ENCODE measurements at places on chromosomes 3 and 15.

DNA sequence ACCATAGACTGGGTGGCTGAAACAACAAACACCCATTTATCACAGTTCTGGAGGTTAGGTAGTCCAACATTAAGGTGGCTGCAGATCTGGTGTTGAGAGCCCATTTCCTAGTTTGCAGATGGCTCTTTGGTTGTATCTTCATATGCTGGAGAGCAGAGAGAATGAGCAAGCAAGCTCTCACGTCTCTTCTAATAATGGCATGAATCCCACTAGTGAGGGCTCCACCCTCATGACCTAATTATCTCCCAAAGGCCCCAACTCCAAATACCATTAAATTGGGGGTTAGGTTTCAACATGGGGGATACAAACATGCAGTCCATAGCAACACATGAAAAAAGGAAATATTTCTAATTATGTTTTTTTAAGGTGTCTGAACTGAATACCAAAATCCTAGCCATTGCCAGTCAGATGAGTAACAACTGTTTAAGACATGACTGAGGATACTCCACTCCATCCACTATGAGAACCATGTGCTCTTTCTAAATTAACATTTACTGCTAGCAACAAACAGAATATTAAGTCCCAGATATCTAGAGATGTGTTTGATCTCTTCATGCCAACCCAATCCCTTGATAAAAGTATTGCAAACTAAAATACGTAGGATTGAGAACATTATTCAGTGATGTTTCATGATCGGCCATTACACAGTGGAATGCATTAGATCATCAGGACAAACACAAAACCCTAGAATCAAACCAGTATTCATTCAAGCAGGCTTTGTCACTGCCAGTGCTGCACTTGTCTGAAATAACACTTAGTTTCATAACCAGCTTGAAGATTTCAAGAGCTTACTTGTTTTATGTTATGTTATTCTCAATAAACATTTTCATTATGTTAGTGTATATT lies 340.3 kb downstream of the SLC9A9 start:
- DNase-seq = no peak

- DNase-seq = no peak
Observed at GRCh38 chr3:108342837-108343486, 46.6 kb downstream of the HHLA2 start.

DNA sequence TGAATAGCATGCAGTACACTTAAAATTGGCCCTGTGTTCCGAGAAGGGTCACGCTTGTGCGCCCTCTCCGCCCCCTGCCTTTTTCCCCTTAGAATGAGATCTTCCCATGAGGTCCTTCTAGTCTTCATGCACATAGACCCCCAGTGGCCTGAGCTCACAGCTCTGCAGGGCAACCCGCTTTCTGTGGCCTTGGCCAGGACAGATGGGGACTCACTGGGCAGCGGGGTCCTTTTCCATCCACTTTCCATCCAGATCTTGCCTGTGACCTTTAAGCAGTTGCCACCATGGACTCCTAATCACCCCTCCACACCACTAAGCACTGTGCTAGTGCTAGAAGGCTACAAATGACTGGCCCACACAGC lies 244.4 kb downstream of the UACA start:
- no peak for DNase-seq

GRCh38 chr3:52446631-52447511 lies 2.0 kb upstream of the SEMA3G start:
- DNase-seq = peak; percentile 83

- no peak for DNase-seq
Observed at GRCh38 chr3:126927846-126928245, 55.1 kb upstream of the PLXNA1 start.

DNA sequence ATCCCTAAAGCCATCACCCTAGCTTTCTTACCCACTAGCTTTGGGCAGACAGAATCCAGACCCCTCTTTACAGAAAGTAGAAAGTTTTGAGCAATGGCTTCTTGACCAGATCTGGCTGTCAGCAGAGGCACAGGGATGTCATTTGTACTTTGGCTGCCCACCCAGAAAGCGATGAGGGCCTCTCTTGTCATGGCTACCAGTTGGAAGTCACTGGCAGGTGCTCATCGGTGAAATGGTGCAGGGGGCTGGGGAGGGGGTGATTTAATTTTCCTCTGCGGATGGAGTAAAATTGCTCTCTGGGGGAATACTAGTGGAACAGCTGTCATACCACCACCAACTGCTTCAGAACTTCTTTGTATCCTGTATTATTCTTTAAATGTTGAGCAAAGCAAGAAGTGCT lies 393.7 kb downstream of the LSAMP start:
- DNase-seq = no peak

- no peak for DNase-seq
Observed at GRCh38 chr15:47194718-47195117, 522.6 kb upstream of the SEMA6D start.

- DNase-seq = no peak
Observed at GRCh38 chr3:1251282-1252060, 158.6 kb downstream of the CNTN6 start.

DNA sequence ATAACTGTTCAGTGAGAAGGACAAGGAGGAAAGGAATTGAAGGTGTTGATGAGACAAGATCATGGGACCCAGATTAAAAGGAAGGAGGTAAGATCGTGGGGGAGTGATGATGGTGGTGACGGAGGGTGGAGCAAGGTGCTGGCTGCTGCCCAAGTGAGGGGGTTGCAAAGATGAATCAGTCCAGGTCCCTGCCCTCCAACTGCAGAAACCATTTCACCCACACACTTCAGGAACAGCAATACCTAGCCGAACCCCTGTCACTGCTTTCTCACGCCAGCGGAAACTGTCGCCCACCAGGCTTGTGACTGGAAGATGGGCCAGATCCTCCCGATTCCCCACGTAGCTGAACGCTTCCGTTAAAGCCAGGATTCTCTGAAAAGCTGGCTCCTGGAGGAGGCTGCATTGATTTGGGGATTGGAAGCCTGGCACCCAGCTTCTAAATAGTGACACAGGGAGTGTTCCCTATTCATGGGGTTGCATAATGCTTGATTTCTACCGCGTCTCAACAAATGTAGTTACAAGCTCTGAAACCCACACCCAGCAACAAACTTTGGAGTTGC lies 3.2 kb upstream of the LSG1 start:
- no peak for DNase-seq

DNA sequence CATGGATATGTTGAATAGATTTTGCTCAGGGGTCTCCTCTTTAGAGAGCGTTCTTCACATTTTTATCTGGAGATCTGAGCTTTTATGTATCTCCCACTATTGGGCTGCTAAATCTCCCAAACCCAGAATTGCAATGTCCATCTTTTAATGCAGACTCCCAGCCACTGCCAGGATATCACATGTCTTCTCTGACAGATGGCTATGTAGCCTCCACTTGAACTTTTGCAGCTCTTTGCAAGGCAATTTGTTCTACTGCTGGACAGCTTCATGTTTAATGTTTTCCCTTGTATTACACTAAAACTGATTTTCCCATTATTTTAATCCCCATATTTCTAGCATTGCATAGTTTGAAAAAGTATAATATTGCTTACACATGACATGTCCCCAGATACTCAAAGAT lies 177.2 kb downstream of the LPP start:
- no peak for DNase-seq

DNA sequence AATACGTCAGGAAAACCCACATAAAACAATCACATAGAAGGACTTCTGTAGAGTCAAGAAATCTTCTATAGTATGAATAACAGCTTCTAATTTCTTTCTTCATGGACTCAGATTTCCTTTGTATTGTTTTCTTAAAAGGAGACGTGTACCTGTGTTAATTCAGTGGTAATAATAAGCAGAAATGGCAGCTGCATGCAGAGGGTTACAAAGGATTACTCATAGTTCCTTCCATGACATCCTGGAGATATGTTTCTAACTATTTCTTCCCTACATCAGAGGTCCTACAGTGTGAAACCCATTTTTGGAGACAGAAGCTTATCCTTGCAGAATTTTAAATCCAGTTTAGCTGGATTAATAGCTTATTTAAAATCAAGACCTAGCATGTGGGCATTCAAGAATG lies 36.1 kb downstream of the FBXL22 start:
- no peak for DNase-seq

DNA sequence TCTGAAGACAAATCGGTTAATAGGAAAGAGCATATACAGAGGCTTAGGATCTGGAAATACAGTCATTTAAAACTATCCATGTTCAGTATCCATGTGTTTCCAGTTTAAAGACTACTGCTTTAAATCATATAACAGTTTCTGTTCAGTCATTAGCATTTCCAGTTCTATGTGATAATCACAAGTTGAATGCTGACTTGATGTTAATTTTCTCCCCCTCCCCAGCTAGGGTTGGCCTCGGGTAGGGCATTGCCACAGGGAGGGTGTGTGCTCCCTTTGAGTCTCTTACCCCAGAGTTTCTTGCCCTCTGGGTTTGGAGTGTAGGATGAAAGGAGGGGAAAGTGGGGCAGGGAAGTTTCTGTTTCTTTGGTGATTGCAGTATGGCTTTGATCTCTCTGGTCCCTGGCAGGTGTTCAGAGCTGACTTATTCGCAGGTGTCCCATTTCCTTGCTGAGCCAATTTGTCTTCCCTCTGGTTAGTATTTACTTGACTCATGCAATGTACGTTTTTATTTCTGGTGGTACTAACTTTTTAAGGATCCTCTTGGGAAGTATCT lies 86.3 kb downstream of the SH3GL3 start:
- DNase-seq = no peak

GRCh38 chr15:31311735-31312619 lies 14.7 kb upstream of the KLF13 start:
- no peak for DNase-seq

GRCh38 chr15:57301307-57301706 lies 75.0 kb upstream of the CGNL1 start:
- no peak for DNase-seq

- DNase-seq = no peak
Observed at GRCh38 chr3:16012086-16012485, 162.4 kb upstream of the GALNT15 start.

GRCh38 chr15:48002767-48003166 lies 118.0 kb upstream of the SLC24A5 start:
- no peak for DNase-seq

DNA sequence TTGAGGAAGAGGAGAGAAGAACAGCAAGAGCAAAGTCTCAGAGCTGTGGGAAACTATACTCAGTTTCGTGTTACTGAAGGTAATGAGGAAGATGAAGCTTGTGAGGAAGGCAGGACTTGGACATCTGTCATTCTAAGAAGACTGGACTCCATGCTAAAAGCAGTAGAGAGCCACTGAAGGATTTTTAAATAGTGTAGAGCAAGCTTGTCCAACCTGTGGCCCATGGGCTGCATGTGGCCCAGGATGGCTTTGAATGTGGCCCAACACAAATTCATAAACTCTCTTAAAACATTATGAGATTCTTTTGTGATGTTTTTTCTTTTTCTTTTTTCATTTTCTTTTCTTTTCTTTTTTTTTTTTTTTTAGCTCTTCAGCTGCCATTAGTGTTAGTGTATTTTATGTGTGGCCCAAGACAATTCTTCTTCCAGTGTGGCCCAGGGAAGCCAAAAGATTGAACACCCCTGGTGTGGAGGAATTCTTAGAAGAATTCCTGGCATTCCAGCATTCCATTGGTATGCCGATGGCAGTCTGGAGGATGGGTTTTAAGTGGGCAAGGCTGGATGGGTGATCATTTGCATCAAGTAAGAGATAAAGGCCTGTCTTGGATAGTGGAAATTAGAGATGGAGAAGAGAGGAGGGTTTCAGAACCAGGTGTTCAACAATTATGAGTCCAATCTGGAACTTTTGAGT lies 6.9 kb upstream of the NFKBIZ start:
- no peak for DNase-seq

GRCh38 chr3:109372639-109373038 lies 35.3 kb upstream of the DPPA4 start:
- DNase-seq = no peak

- no peak for DNase-seq
Observed at GRCh38 chr15:66779331-66780009, 77.4 kb downstream of the SMAD6 start.

GRCh38 chr15:26572602-26573350 lies 200.1 kb downstream of the GABRB3 start:
- no peak for DNase-seq
